ENCODE measurements at places on chromosomes 7 and 10.

DNA sequence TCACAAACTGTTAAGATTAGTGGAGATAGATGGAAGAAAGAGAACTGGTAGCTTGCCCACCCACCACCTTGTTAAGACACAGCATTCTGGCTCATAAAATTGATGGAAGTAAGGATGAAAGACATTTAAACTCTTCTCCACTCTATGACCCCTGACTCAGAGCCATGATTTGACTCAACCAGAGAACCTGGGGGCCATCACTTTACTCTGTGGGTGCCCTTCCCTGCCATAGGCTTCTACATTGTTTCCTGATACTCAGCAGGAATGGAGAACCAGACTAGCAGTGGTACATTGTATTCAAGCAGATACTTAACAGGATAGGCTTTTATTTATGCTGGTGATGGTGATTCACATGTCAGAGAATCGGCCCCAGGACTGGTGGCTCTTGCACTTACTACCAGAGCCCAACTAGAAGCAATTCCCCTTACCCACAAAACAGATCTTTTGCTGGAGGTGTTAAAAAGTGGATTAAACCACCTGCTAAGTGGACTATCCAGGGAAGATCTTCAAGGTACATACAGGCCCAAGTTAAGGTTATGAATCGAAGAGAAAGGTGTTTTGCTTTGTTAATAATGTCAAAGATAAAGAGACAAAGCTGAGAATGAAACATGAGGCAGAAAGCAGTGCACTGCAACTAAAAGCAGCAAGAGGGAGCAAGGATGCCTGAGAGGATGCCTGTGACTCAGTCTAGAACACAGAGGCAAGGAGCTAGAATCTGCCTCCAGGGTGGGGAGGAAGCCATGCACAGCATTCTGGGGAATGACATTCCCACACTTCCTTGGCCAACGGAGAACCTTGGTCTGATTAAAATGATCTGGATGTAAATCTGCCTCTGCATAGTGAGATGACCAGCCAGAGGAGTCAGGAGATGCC lies 36.0 kb upstream of the GLI3 start:
- no peak for DNase-seq

DNA sequence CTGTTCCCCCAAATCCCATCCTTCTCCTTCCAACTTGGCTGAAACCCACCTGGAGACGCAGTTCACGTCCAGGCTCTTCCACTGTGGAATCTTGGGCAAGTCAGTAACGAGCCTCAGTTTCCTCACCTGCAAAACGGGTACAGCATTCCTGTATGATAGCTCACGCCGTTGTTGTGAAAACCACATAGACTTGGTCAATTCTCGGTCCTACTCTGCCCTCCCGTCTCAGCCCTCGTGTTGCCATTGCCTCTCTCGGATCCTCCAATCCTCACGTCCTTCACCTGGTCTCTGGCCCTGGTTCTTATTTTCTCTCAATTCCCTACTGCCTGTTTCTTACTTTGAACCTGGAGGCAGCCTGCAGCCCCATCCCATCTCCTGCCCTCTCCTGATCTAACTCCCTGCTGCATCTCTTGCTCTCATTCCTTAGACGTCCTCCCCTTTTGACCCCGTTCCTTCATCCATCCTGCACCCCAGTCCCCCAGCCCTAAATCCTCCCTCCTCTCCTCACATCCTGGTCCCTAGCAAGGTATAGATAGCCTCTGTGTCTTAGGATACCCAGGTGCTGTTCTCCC lies 2.0 kb upstream of the MUC12 start:
- DNase-seq = no peak

DNA sequence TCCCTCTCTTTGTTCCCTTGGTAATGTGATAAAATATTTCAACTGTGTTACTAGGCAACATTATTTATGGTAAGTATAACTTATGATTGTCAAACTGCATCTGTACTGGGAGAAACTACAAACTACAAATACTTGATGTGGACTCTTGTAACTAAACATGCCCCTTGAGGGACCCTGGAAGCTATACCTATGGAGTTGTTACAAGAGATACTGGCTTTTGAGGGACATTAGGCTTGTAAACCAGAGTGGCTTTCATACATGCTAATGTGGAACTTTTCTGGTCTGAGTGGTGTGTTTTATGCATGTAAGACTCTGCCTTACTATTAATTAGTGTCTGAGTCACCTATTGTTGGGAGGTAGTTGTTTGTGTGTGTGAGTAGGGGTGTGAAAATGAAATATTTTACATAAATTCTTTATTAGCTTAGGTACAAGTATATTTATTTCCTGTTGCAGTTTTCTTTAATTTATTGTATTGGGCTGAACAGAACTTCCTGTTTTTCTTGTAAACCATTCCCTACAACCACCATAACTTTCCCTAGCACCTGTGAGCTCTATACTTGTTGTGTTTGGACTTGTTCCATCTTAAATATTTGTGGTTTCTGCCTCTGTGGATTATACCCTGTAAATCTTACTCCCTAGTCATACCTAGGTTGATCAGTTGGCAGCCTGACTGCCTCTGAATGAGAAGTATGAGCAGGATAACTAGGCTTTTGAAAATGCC lies 49.8 kb downstream of the STK31 start:
- DNase-seq = peak; percentile 10

DNA sequence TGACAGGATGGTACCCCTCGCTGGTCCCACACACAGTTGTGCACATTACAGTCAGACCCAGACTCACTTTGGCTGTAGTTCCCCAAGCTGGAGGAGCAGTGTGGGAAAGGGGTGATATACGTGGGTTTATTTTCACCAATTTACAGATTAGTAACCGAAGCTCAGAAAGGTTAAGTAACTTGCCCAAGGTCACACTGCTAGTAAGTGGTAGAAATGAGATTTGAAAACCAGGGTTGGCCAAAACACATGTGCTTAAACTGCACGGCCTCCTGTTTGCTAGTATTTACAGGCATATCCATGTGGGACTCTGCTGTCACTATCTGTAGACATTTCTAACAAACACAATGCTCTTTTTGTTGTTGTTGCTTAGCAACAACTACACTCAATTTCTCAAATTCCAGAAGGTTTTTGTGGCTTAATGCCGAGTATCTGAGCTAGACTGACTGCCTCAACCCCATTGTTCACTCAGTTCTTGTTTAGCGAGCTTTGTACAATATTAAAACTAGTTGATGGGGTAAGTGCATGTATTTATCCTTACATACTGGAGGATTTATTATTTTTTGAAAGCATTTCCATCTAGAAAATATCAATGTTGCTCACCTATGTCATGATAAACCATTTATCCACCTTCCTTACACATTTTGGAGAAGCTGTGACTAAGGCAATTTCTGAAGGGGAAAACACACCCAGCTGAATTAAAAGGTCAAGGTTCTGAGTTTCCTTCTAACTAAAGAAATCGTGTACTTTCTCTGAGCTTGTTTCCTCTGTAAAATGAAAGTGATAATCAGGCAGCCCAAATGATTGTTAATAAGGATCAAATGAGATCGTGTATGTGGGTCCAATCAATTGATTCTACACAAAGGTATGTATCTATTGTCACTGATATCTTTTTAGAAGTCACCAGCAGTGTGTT lies 5.3 kb upstream of the TMEM139 start:
- peak; percentile 19 for DNase-seq

DNA sequence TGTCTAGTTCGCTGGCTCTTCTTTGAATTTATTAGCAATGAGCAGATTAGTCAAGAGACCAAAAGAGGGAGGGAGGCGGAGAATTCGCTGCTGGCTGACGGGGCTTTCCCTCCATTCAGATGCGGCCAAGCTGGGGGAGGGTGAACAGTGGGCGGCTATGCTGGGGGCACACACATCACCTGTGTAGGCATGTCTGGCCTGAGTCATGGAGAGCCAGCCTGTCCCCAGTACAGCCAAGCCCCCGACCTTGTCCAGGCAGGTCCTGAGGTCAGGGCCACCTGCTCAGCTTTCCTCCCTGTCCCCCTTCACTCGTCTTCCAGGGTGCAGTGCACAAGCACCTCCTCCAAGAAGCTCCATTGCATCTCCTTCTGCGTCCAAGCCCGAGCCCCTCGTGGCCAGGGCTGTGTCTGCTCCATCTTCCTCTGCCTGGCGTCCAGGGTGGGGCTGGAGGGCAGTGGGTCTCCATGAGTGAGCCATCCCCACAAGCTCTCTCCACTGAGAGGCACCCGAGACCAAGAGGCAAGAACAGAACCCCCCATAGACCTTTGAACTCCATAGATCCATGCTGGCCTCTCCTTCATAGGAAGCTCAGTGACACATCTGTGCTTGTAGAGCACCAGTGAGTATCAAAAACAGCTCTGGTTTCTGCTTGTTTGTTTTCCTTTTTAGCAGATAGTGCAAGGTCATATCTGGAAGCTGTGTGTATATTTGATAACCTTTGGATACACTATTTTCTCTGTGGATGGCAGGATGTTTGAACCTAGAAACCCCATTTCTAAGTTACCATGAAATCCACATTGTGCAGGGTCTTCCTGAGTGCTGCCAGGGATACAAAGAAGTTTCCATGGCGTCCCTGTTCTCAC lies 1.9 kb upstream of the DEPP1 start:
- no peak for DNase-seq

GRCh38 chr10:133460208-133460769 lies 6.5 kb downstream of the SCART1 start:
- no peak for DNase-seq

DNA sequence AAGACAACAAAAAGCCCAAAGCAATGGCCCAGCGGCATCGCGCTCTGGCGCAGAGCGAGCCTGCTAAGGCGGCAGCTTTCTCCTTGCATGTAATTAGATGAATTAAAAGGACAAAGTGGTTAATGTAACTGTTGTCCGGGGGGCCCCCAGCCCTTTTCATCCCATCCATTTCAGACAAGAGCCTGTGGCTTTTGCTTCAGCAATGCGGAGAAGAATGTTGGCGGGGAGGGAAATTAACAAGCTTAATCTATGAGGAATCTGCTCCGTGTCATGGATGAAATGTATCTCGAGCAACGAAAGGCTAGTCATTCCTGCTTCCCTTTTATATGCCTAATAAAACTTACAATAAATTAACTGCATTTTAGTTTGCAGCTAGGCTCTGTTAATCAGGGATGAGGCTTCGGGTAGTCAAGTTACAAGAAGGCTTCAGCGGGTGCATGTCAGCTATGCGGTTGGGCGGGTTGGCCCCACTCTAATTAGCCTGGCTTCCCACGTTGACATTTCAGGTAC lies 203.3 kb downstream of the BUB3 start:
- no peak for DNase-seq

DNA sequence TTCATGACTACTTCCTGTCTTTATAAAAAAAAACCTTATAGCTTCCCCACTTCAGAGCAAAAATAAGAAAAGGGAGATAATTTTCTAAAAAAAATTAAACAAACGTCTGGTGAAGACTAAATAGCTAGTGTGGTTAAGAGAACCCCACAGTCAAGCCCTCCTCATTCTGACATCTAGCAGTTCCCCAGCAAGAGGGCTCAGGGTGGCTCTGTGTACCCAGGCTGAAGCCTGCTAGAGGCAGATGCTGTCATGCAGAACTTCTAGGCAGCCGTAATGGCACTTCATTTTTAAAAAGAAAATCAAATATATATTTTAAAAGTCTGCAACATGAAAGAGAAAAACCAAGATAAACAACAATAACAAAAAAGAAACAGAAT lies 223.1 kb upstream of the KLF14 start:
- no peak for DNase-seq

DNA sequence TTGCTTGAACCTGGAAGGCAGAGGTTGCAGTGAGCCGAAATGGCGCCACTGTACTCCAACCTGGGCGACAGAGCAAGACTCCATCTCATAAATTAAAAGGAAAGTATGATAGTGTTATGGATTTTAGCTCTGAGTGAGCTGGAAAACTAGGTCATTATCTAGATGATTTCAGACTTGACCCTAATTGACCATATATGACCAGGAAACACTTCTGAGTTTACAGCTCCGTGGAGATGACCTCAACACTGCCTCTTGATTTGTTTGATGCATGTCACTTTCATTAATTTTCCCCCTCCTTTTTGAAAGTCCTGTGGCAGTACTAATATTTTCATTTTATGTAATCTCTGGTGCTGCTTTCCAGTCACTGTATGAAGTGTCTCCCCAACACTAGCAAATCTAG lies 7.8 kb upstream of the SEC61A2 start:
- no peak for DNase-seq

DNA sequence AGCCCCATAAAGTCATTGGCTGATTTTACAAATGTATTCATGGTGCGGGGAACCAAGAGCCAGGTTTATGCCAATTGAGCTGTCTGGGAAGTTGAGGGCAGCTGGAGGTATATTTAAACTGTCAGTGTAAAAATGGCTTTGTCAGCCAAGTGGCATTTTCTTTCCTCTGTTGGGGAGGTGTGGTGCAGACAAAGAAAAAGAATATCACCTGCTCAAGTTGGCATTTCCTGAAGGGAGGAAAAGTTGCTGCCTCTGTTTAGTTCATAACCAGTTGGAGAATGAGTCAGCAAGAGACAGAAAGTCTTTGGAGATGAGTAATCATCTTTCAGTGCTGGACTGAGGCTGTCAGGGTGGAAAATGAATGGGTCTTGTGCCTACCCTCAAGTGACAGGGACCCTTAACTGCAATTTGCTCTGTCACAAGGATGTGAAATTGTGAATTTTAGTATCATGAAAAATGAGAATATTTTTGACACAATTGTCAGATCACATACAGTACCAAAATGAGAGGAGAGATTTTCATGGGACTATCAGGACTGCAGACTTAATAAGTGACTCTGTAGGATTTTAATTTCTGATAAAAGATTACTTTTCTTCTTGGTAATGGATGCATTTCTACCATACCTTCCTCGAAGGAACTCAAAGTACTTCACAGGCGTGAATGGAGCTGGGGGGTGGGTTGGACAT lies 137.3 kb downstream of the ANLN start:
- peak; percentile 90 for DNase-seq

DNA sequence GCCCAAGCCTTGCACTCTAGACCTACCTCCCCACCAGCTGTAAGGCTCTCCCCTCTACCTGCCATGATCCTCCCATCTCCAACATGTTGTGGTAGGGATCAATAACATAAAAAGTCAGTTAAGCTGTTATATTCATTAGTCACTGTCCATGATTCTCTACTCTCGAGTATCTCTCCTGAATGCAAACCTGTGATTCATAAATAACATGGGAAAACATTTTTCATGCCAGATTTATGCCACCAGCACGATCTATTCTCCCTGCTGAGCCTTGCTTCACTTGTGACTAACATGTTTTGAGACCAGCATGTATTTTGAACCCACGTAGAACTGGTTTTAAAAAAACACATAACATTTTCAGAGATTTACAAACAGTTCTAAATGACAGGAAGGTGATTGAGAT lies 30.3 kb downstream of the TMEM168 start:
- DNase-seq = no peak

DNA sequence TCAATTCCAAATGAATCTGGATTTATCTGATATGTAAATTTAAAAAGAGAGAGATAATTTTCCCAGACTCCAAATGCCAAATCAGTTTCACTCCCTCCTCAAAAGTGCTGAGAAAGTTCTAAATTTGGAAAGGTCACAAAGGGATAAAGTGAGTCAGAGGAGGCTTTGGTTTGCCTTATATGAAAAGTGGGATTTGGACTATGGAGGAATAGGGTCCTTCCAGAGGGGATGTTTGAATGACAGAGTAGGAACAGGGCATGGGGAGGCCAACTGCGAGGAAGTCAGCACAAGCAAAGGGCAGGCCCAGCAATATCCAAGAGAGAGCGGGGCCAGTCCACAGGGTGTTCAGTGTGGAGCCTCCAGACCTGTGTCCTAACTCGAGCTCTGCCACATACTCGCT lies 9.8 kb upstream of the FAS start:
- no peak for DNase-seq

Measured in SW 1271 (cell line).